Frontal cortex (tissue), 4 donors: ENCODE measurements at places on chromosomes 16 and 17. TPM values are rescaled to one million over a fixed set of nuclear protein-coding genes. Genes with fewer than 3 reads are reported as not detected.

- DNase-seq = no peak
Observed at GRCh38 chr17:51118330-51119195, 2.1 kb downstream of the SPAG9 start.

NPIPA2 gene
- 0.41 TPM for total RNA-seq

NT5C3B gene
- total RNA-seq = 131 TPM

SPNS2 gene
- total RNA-seq = 11.0 TPM

DNA sequence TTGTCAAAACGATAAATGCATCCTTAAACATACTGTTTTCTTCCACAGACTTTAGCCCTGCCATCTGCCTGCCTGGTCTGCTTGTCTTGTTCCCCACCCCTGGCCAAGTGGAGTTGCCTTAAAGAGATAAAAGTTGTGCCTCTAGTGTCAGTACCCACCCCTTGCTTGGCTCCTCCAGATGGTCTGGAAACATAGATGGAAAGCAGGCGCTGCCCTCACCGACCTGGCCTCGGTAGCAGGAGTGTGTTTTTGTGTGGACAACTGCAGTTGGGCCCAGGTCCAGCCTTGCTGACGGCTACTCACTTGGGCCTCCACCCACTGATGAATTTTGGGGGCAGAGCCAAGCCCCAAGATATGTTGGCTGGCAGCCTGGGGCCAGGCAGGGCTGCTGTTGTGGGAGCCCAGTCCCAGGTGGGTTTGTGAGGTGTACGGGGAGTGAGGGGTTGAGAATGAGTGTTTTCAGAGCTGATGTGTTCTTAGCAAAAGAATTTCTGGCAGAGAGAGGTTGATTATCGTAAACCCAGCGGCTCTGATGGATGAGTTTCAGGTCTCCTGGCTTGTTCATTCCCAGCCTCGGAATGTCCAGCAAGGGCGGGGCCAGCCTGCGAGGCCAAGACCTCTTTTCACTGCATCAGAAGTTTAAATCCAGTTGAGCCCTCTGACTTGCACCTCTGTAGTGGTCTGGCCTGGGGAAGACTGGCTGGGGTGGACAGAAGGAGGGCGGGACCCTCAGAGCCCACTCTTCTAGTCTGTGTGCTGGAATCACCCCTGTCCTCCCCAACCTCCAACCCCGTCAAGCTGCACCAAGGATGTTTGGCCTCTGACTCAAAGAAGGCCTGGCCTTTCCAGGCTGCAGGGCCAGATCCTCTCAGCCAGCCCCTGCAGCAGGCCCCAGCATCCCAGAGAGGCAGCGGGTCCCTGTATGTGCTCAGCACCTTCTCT is 179.7 kb downstream of the RAB11FIP4 start:
- no peak for DNase-seq

GRCh38 chr17:7056386-7056785 is 12.5 kb upstream of the SLC16A11 start:
- no peak for DNase-seq

DNA sequence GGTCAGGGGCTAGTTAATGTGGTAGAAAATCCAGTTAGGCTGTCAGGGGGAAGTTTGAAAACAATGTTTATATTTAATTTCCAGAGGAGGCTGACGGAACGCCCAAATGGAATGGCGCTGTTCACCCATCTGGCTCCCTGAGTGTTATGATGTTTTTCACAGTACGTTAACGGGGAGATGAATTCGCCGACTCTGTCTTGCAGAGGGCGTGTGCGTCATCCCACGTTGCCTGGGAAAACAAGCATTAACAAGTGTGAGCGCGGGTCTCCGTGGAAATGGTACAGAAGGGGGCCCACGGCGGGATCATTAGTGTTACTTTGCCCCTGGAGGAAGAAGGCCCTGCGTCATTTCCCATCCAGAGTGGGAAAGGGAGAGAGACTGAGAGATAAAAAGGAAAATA is 29.6 kb downstream of the RGS9 start:
- no peak for DNase-seq

GRCh38 chr17:64004903-64005733 is 7.0 kb downstream of the PRR29 start:
- DNase-seq = no peak

CD300A gene
- 2.4 TPM for total RNA-seq

RDM1 gene
- 0.41 TPM for total RNA-seq

KRT24 gene
- total RNA-seq = not detected

DNA sequence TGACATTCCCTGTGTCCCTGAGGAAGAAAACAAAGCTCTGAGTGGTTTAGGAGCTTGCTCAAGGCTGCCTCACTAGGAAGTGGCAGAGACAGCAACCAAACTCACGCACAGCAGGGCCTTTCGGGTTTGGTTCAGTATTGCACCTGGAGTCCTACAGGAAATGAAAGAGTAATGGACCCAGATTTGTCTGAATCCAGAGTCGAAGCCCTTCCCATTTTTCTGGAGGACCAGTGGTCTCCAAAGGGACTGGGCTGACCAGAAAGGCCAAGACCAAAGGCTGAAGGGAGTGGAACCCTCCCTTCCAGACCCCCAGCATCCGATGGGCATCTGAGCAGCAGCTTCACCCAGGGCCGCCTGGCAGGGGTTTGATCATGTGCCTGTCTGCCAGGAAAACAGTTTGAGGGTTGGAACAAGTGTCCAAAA is 85.5 kb upstream of the RPL38 start:
- DNase-seq = no peak

PRSS21 gene
- not detected for total RNA-seq

- DNase-seq = no peak
Observed at GRCh38 chr17:70808596-70808995, 639.3 kb downstream of the KCNJ2 start.

DNA sequence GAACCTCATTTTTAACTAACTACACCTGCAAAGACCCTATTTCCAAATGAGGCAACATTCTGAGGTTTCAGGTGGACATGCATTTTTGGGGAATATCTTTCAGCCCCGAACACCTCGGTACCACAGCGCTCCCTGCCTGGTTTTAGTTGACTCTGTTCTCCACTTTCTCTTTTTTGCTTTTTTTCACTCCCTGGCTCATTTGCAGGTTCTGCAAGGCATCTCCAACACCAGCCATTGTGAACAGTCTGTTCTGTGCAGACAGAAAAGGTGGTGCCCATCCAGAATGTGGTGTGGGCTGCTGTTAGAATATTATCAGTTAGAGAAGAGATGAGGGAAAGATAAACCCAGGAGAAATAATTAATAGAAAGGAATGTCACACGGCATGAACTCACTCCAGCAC is 32.5 kb upstream of the ZCCHC14 start:
- no peak for DNase-seq

P2RX1 gene
- total RNA-seq = not detected

DNA sequence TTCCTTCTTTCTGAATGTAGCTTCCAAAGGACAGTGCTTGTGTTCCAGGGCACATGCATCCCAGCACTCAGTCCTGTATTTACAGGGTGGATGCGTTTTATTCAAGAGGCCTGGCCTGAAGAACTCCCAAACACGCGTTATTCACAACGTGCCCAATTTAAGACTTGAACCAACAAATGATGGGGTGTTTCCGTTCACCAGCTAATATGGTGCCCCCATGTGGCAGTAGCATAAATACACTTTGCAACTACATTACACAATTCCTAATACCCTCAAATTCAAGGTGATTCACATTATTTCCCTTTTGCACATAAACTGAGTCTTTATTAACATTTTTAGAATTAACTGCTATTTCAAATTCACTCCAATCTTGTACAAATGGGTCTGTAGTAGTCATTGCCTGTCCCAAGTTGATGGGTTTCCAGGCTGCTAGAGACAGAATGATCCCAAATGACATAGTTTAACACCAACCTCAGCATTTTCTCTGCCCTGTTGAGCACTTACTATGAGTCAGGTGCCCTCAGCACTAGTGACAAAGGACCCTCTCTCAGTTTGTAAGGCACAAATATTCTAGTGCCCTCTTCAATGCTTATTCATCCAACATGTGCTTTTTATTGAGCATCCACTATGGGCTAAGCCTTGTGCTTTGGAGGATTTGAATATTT is 26.9 kb downstream of the HSD17B2 start:
- DNase-seq = no peak

GRCh38 chr17:60933739-60934138 is 256.1 kb downstream of the BCAS3 start:
- no peak for DNase-seq

DNA sequence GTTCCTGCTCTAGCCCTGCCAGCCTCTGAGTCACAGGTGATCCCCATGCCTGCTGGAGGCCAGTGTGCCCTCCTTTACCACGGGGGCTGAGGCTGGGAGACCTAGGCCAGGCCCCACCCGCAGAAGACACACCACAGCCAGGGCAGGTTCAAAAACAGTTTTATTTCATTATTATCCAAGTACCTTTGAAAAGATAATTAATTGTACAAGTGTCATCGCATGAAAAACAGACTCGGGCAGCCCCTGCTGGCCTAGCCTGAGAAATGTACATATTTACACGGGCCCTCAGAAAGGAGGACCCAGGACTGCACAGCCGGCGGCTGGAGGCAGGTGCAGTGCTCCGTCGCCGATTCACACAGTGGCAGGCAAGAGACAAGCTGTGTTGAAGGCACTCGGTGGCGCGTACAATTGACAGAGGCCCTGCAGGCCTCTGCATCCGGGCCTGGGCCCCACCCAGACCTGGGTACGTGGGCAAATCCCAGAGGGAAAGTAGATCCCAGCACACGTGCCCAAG is 4.4 kb downstream of the PDIA2 start:
- DNase-seq = no peak
